Nephron progenitor cell (in vitro differentiated cells): ENCODE measurements at places on chromosomes 2 and 18.

- no peak for DNase-seq
Observed at GRCh38 chr18:60875957-60876507, 457.2 kb upstream of the CDH20 start.

- DNase-seq = no peak
Observed at GRCh38 chr2:235055891-235056516, 104.2 kb downstream of the SH3BP4 start.

GRCh38 chr2:239534581-239535412, 134.0 kb upstream of the HDAC4 start:
- no peak for DNase-seq

DNA sequence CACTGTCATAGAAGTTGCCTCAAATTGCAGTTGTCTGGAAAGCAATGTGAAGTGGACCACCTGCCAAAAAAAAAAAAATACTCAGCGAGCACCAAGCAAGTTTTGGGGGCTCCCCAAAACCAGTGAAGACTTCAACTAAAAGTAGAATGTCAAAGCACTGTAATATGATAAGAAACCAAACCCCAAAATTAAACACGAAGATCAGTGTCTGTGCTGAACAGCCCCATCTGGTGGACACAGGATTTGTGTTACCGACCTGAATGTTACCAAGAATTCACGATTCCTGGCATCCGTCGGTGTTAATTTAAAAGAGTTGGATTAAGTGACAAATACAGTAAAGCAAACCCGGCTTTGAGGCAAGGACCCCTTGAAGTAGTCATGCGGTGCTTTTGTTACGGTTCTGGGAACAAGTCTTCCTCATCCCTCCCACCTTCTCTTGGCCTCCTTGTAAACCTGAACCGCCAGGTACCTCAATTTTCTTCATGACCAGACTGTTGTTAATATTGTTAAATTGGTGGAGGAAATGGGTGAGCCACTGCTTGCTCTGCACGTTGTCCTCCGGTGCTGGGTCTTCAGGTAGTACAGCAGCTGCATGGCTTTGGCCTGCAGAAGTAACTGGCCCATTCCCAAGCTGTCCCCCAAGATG, 31.3 kb upstream of the SSB start:
- peak; percentile 18 for DNase-seq

DNA sequence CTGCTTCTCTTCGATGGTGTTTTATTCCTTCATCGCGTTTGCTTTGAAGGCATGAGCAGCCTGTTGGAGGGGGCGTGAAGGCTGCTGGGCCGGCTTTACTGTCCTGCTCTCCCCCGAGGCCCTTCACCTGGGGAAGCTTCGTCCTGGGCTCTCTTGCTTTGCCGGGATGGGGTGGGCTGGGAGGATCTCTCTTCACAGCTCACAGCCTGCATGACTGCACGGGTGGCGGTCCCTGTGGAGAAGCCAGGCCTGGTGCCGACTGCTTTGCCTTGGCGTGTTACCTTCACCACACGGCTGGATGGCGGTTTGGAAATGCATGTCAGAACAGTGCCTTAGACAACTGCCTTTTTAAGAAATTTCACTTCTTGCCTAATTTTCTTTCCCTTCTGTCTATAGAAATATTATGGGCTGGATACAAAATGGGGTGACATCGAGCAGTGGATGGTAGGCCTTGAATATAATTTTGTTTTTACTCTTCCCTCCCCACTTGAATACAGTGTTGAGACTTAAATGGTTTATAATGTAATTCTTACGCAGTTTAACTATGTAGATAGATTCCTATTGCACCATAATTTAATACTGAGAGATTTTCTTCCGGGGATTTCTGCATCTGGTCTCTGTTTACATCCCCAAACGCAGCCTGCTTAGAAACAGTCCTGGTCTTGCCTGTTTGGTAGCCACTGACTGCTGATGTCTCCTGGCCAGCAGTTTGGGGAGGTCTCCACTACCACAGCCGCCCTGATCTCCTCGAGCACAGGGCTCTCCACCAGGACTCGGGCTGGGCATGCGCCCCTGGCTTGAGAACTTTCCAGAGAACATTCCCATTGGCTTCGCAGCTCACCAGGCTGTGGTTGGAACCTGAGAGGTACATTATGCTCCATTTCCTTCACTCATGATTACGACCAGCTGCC, 81.0 kb upstream of the RBM44 start:
- no peak for DNase-seq

DNA sequence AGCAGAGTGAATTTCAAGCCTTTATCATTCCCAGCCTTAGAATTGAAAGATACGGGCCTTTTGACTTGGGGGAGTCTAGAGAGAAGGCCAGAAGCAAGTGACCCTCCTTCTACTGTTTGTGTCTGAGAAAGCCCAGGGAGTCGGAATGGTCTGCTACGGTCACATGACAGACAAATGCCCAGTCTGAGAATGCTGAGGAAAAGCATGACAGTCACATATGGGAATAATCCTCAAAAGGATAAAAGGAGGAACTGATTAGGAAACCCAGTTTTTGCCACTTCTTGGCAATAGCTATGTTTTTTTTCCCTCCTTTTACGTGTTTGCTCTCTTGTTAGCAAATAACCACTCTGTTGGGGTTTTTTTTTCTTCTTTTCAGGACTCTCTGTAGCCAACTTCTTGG, 38.1 kb upstream of the HNRNPA3 start:
- DNase-seq = no peak

- DNase-seq = no peak
Observed at GRCh38 chr2:147538088-147538487, 306.7 kb upstream of the ACVR2A start.

DNA sequence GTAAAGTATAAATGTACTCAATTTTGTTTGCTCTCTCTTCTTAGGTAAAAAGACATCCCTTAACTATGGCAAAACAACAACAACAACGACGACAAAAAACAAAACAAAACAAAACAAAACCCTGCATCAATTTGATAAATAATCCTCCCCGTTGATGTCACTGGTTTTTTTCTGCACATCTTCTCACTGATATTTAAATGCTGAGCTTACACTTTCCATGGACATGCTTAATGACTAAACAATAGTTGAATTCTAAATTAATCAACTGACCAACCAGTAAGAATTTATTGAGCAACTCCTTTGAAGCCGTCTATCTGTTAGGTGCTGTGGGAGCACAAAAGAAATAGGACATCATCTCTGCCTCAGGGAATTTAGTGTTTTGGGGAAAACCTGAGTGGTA, 20.2 kb upstream of the POLE4 start:
- DNase-seq = no peak

- no peak for DNase-seq
Observed at GRCh38 chr2:234964631-234965461, 13.0 kb downstream of the SH3BP4 start.

DNA sequence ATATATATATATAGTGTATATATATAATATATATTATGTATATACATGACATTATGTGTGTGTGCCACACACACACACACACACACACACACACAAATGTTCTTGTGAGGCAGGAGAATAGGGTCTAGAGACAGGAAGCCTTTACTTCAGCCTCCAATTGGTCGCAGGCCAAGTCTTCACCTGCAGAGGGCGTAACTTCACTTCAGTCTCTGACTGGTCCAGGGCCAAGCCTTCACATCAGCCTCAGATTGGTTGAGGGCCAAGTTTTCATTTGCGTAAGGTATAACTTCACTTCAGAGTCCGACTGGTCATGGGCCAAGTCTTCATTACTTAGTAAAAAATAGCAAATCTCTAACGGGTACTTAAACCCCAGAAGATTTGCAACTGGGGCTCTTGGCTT, 13.2 kb upstream of the SS18 start:
- peak; percentile 15 for DNase-seq

DNA sequence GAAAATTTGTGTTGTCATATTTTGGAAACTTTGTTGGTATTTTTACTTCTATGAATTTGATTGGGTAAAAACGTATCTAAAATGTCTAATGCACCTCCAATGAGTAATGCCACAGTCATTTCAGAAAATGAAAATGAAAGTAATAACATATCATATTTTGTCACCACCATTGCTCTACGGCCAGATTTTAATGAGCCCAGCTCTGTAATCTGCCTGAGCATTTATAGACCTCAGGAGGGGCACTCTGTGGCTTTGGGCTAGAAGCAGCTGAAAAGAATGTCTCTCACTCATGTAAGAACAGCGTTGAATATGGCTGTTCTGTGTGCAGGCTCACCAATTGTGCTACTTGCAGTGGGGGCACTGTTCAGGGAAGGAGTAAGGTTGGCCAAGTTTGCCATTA, 32.7 kb upstream of the ABCA12 start:
- DNase-seq = no peak

- DNase-seq = no peak
Observed at GRCh38 chr2:181255651-181256050, 201.5 kb upstream of the ITGA4 start.

DNA sequence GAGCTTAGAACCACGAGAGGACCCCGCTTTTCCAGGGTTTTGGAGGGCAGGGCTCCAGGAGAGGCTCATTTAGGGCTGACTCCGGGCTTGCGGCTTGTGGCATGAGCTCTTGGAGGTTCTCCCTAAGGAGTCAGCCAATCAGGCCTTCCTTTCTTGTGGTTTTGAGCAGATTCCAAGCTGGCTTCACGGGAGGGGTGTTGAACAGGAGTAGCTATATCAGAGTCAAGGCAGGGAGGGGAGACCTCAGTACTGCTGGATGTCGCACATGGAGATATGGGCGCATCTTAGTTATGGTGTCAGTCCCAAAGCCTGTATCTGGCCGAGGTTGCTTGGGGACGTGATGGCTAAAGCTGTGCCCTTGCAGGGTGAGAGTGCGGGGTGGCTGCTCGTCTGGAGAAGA, 98.6 kb downstream of the AGAP1 start:
- no peak for DNase-seq

GRCh38 chr18:23887035-23887434, 127.5 kb upstream of the TTC39C start:
- no peak for DNase-seq

- no peak for DNase-seq
Observed at GRCh38 chr2:7523481-7524120, 606.4 kb downstream of the RNF144A start.

GRCh38 chr18:8962855-8963635, 139.5 kb upstream of the NDUFV2 start:
- no peak for DNase-seq

- DNase-seq = no peak
Observed at GRCh38 chr2:146221826-146222225, 1623.0 kb upstream of the ACVR2A start.

DNA sequence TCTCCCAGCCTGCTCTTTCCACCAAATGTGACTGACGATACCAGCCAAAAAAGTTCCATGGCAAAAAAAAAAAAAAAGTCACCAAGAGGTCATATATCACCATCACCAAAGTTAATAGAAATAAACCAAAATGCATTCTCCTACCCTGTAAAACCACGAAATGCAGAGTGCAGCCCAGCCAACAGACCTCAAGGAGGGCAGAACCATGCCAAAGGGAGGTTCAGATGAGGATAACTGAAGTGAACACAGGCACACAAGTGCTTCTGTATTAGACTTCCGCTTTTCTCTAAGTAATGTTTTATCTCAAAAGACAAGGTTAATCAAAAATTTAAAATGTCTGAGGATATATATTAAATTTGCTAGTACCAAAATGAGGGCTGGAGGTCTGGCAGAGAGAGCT, 5.5 kb downstream of the SERPINE2 start:
- no peak for DNase-seq

GRCh38 chr2:133503927-133504326, 64.3 kb downstream of the NCKAP5 start:
- DNase-seq = no peak

DNA sequence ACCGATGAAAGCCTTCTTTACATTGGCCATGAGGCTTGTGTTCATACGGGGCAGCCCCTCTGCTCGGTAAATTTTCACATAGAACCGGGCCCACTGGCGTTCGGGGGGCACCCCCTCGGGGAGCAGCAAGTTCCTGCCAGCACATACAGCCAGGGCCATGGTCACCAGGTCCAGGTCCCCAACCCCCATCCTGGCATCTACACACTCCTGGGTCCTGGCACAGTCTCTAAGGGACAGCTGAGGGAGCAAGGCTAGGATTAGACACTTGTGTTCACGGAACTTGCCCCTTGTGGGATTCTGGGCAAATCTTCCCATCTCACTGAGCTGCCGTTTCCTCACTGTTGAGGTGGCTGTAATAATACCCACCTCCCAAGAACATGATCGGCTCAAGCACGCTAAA, 5.6 kb upstream of the OTOF start:
- DNase-seq = no peak

DNA sequence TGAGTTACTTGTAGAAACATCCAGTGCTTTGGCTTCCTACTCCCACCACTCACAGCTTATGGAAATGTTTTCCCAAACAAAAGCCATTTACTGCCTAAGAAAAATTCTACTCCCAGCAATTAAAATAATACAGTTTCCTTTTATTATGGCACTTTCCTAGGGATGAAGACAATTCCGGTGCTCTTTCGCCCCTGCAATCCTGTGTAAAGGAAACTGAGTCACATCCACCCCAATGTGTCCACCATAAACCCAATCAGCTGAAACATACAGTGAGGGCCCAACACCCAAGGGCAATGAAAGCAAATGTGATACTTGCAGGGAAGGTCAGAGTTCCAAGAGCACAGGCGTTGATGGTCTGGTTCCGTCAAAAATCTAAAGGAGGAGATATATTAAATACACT, 62.0 kb upstream of the ST3GAL5 start:
- DNase-seq = no peak

DNA sequence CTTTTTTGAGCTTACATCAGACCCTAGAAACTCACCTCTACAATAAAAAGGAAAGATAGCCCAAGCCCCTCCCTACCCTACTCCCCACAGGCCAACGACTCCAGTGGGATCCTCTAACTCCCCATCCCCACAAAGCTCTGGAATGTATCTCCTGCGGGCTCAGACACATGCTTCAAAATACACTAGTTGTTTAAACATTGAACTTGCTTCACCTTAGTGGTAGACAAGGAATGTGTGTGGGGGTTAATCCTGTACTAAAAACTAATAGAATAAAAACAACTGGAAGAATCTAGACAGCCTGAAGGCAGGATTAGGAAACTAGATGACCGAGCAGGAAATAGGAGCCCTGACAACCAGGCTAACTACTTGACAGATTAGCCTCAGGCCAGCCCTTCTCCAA, 211.5 kb downstream of the SUCLG1 start:
- no peak for DNase-seq

- no peak for DNase-seq
Observed at GRCh38 chr2:134611316-134611715, 107.5 kb downstream of the TMEM163 start.

DNA sequence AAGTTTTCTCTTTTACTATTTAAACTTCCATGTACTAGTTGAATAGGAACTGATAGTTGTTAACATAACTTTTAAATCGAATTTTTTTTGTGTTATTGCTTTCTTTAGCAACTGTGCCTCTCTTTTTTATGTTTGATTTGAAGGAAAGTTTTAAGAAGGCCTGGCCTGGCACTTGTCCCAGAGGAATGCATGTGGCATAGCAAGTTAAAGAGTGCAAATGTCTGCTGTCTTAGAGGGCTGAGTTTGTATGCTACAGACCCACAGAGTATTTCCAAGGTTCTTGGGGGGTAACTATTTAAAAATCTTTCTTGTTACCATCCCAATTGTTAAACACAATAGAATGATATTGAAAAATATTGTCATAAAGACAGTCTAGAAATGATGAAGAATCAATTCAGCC, 47.0 kb downstream of the MTCL1 start:
- no peak for DNase-seq

GRCh38 chr2:161219211-161219610, 59.0 kb downstream of the TANK start:
- DNase-seq = no peak
